Right atrium auricular region (tissue), 2 donors: ENCODE measurements at places on chromosomes 12 and 14.

DNA sequence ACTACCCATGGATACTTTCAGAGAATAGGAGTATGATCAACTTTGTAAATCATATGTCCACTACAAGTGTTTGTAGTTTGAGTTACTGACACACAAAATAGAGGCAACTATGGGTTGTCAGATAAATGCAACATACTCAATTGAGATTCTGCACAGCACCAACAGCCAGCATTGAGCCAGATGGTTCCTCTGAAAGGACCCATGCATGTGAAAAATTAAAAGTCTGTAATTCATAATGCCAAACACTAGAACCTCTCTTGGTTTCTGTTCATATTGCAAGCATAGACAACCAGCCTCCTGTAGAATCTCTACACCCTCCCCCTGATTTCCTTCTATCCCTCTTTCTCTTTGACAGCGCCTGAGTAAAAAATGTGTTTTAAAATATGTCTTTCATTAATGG, 831.0 kb downstream of the C12orf50 start:
- no peak for DNase-seq

DNA sequence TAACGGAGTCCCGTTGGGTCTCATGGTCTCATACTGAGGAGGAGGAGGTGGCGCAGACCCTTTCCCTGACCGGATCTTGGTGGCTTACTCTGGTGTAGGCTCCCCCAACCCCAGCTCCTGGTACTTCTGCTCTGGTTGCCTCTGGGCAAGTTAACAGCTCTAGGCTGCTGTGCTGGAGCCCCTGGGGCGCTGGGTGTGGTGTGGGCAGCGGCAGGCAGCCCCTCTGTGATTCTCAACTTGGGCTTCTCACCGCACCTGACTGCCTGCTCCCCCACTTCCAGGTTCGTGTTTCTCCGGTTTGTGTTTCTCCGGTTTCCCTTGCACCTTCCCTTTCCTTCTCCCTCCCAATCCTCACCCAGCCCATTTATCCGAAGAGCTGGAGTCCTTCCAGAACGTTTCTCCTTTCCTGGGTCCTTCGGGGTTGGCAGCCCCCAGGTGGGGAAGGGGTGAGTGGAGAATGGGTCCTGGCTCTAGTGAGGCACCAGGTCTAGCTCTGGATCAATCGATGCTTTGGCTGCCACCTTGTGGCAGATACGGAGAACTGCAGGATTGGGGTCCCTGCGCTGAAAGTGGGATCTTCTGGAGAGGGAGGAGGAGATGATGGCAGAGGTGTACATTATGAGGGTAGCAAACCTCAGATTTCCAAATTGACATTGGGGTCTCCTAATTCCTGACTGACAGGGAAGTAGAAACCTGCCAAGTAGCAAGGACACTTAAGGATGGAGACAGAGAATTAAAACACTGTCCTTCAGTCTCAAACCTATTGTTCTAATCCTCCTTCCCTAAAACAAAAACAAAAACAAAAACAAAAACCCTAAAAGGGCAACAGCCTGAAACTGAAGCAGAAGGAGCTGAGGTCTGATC, 8.3 kb downstream of the CISTR start:
- DNase-seq: no peak

- DNase-seq: no peak
Measured at GRCh38 chr12:82415402-82415801, 57.1 kb downstream of the METTL25 start.

DNA sequence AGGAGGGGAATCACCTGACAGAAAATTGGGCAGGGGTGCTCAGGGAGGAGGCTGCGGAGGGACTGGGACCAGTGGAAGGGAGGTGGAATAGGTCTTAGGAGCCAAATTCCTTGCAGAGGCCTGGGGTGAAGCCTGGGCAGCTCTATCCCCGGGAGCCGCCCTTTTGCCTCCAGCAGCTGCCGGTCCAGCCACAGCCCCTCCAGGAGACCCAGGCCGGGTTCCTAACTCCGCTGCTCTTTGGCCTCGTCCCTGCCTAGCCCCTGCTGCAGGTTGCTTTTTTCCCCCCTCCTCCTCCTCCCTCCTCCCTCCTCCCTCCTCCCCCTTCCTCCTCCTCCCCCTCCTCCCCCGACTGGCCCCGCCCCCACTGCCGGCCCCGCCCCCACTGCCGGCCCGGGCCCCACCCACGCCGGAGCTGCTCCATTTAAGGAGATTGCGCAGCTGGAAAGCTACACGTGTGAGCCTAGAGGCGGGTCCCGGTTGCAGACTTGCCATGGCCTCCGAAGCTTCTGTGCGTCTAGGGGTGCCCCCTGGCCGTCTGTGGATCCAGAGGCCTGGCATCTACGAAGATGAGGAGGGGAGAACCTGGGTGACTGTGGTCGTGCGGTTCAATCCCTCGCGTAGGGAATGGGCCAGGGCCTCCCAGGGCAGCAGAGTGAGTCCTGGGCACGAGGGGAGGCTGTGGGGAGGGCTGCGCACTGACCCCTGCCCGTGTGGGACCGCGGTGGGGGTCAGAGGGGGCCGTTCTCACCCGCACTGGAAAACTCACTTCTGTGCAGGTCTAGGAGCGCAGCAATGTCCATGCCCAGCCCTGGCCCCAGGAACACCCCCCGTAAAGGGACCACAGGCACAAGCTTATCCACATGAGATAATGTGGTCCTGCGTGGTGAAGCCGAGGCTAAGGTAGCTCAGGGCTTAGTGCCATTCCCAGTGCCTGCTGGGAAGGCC, at the start of gene TCL1B:
TSS of gene TCL1B (plus strand) at position 449 of the 945 bp plus-strand sequence. CDS start at position 491, 42 bp downstream.
- DNase-seq: no peak

GRCh38 chr12:113161415-113162016, 12.0 kb downstream of the CFAP73 start:
- no peak for DNase-seq

- DNase-seq: no peak
Measured at GRCh38 chr12:131928080-131928710, 881 bp upstream of the PUS1 start.

DNA sequence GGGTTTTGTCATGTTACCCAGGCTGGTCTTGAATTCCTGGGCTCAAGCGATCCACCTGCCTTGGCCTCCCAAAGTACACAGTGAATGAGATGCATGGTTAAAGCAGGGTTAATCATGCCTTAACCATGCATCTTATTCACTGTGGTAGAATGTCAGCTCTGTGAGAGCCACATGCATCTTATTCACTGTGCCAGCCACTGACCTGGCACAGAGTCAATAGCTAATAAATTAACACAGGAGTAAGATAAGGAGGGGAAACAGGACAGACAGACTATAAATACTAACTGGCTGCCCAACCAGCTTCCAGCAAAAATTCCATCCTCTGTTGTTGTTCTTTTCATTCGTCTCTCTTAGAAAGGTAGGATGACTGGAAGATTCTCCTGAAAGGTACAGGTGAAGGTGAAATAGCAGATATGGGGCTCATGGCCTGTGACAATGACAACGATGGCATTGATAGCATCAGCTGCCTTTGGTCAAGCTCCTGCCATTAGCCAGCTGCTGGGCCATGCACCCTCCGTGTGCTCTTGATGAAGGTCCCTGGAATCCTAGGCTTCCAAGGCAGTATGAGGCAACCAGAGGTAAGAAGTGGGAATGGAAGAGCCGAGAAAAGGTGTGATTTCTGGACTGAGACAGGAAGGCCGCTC, 76.6 kb downstream of the ZNF664 start:
- DNase-seq: no peak

- no peak for DNase-seq
Measured at GRCh38 chr12:26327975-26328644, 132.7 kb downstream of the SSPN start.

GRCh38 chr14:87034680-87035079, 958.3 kb downstream of the GALC start:
- DNase-seq: no peak

- DNase-seq: no peak
Measured at GRCh38 chr12:26214121-26214520, 18.7 kb downstream of the SSPN start.

DNA sequence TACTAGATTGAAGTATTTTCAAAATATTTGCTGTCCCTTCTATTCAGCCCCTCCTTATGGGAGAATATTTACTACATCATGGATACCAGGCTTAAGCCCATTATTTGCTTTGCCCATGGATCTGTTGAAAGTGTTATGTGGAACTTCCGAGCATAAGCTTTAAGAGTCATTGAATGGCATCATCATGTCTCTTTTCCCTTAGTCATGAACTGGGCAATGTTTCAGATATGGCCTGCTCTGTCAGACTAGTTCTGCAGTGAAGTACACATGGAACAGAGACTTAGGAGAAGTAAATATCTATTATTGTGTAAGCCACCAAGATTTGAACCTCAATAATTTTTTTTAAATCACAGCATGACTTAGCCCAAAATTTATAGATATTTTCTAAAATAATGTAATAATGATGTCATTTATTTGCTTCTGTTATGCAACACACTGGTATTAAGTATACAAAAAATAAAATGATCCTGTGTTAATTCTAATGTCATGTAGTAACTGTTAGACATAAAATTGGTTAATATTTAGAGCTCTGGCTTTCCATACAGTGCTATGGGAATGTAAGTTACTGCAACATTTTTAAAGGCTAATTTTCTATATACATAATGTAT, 1097.3 kb downstream of the SLC16A7 start:
- no peak for DNase-seq

DNA sequence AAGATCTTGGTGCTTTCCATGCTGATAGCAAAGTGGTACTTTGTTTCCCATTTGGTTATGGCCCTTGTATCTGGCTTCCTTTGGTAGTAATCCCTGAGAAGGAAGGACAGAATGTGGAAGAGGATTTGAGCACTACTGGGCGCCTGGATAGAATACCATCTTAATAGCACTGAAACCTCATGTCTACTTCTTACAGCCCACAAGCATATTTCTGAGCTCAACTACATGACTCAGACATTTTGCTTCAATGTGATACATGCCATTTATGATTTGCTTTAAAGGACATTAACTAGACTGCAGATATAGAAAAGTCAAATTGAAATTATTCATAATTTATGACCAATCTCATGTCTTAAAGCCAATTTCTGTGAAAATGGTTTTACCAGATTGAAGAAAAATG, 80.4 kb downstream of the LIN7A start:
- DNase-seq: no peak
